ENCODE measurements at places on chromosomes 4 and X.

DNA sequence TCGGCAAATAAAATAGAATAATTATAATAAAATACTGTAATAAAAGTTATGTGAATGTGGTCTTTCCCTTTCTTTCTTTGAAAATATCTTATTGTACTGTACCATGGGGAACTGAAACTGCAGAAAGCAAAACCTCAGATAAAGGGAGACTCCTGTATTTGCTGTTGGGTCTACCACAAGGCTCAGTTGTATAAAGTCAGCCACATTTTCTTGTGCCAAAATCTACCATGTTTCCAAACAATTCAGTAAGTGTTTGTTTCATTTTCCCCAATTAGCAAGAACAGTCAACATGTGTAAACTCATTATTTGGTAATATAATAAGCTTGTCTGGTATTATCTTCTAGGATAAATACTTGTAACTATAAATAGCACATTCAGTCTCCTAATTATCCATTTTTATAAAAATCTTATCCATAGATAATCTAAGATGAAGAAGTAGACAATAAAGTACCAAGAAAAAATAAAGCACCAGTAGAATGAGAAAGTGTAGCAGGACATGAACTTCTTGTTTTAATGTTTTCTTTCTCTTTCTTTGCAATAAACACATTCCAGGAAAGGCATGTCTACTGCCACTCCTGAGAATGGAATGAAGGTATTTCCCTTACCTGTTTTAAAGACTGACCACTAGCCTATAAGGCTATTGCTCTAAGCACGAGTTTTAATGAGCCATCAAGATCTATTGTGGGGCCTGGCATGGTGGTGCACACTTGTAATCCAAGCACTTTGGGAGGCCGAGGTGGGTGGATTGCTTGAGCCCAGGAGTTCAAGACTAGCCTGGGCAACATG, 15.0 kb upstream of the OTUD4 start:
- DNase-seq: no peak

GRCh38 chrX:2226906-2227656, 273.7 kb downstream of the DHRSX start:
- no peak for DNase-seq

- DNase-seq: no peak
Measured at GRCh38 chr4:29289118-29289517, 1431.1 kb upstream of the PCDH7 start.

DNA sequence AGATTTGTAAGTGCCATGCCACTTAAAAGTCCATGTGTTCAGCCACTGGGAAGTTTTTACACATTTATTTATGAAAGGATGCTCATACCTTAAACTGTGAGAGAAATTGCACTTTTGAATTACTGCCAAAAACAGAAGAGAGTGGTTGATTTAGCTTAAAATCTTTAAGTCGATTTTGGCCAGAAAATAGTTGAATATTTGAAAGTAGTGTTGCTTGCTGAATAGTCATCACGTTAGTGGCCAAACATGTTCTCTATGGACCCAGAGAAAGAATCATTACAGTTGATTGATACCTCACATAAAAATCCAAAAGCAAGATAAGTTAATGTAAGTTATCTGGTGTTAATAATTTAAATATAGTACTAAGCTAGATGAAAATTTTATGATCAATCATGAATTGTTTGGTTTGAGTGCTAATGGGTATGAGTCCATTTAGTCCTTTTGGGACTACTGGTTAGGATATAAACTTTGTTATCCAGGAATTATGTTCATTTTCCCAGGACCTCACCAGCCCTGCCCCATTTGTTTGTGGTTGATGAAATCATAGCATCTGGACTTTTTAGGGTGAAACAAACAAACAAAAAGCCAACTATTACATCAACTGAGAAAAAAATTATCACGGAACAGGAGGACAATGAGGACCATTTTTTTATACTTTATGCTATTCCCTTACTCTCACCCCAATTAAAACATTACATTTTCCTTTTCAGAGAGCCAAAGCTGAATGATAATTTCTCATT, 6.3 kb downstream of the GIMD1 start:
- no peak for DNase-seq

DNA sequence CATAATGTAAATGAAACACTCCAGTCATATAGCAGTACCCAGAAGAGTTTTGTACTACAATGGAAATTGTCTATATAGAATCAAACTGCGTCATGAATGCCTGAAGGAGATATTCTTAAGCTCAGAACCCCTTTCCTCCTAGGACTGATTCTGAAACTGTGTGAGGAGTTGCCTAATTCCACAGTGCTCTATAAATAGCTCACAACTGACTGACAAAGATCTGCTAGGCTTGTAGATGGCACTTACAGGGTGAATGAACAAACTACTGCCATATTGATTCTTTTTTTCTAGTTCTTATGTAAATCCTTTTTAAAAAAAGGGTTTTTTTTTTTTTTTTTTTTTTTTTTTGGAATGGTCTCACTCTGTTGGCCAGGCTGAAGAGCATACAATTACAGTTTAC, 30.1 kb upstream of the UGT2B17 start:
- DNase-seq: no peak

GRCh38 chr4:38605181-38605752, 58.7 kb upstream of the KLF3 start:
- no peak for DNase-seq

- DNase-seq: no peak
Measured at GRCh38 chrX:22203186-22203585, 69.5 kb upstream of the CBLL2 start.

DNA sequence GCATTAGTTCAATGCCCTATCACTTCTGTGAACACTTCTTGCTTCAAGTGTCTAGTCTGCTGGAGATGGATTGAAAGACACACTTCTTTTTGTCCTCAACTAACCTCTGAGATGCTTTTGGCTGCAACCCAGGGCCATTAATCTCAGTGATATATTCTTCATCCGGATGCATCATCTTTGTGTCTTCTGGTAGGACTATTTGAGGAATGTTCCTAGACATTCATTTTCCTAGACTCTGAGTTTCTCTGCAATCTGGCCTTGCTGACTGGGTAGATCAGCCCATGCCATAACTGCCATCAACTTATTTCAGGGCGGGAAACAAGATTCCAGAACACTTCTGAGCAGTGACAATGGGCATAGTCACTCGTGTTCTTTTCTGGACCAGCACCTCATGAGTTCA, 329.4 kb downstream of the PDGFC start:
- no peak for DNase-seq

DNA sequence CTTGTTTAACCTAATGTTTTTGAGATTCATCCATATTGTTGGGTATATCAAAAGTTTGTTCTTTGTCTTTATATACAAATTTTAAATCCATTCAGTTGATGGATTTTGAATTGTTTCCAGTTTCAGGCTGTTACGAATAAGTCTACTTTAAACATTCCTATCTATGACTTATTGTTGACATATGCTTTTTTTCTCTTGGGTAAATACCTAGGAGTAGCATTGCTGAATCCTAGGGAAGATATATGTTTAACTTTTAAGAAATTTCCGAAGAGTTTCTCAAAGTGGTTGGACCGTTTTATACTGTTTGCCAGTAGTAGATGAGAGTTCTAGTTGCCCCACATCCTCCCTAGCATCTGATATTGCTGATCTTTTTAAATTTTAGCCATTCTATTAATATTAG, 60.9 kb upstream of the IL13RA1 start:
- no peak for DNase-seq

GRCh38 chr4:189001971-189002450, 862.8 kb downstream of the TRIML1 start:
- DNase-seq: no peak

DNA sequence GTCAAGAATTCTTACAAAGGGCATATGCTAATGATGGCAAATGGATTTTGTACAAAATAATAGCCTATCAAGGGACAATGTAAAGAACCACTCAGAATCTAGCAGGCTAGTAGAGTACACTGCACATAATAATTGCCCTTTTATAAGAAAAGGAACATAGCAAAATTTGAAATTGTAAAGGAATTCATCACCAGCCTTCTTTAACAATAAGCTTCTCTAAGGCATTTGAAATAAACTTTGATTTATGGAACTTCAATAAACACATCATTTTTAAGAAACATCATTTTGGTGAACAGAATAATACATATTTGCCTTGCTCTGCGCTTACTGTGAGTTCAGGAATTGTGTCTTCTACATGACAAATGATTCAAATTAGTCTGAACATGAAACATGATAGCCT, 9.7 kb upstream of the ATP10D start:
- DNase-seq: no peak

GRCh38 chr4:98508829-98509598, 149.4 kb downstream of the TSPAN5 start:
- DNase-seq: no peak

- no peak for DNase-seq
Measured at GRCh38 chr4:94372228-94372978, 29.8 kb upstream of the HPGDS start.

DNA sequence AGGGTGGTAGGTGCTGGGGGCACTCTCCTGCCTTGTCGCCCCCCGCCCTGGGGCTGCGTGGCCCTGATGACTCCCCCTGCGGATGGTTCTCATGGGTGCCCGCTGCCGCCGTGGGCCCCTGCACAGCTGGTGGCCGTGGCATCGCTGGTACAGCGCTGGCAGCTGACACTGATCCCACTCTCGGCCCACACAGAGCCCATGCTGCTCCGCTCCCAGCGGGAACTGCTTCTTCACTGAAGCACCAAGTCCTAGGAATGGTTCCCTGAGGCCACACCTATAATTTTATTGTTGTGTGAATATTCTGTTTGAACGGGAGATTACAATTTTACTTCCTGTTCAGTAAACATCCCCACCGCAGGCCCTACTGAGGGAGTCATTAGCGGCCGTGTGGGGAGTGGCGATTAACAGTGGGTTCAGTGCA, 138.6 kb upstream of the NKX1-1 start:
- no peak for DNase-seq

GRCh38 chr4:152064753-152065152, 303.9 kb upstream of the GATB start:
- no peak for DNase-seq

DNA sequence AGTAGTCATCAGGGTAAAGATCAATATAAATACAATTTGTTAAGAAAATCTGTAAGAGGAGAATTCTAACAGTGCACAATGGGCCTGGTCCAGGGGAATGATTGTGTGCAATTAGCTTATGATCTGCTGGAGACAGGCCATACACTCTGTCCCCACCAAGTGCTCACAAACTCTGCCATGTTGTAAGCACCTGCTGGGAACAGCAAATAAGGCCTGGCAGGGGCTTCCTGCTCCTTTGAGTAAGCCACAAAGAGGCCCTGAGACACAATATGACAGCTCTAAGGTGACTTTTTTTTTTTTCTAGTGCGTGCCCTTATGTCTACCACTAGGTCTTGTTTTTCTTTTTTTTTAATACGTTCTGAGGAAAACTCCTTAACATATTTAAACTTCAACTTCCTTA, 866.3 kb upstream of the PCDH7 start:
- no peak for DNase-seq

DNA sequence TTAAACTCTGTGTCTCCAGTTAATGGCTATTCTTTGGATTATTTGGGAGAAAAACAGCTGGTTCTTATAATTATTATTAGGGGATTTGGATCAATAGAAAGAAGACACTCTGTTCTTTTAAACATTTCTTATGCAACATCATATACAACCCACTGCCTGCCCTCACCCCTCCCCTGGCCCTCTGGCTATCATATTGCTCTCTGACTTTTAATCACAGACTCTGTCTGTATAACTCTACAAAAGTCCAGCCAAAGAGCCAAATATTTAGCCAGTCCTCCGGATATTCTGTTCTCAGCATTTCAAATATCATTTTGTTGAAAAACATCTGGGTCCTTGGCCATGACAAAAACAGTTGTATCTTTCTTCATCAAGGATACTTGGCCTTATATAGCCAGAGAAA, 19.0 kb upstream of the PACRGL start:
- no peak for DNase-seq

DNA sequence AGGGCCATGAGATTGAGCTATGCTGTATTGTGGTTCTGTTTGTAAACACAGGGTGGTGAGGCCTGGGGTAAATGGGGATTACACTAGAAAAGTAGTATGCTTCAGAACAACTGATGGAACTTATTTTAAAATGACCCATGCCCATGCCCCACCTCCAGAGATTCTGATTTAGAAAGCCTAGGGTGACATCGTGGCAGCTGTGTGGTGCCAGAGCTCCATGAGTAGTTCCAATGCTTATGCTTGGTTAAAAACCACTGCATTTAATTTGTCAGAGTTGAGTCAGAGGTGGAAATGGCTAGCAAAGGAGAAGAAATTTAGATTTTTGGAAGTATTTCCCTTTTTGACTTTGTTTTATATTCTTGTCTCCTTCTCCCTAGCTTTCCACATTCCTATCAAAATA, 63.4 kb upstream of the PDE5A start:
- DNase-seq: no peak

DNA sequence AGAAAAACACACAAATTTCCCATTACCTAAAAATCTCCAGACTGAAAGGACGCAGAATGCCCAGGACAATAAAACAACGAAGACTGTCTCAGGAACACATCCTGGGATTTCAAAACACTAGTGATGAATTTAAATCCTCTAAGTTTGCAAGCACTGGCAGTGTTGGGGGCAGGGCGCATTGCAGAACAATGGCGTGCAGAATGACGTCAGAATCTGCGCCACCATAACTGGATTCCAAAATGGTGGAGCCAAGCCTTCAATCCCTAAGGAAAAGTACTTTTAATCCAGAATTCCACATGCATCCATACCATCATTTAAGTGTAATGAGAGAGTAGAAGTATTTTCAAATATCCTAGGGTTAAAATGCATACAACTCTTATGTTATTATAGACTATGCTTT, 679.1 kb downstream of the TRIML1 start:
- no peak for DNase-seq

DNA sequence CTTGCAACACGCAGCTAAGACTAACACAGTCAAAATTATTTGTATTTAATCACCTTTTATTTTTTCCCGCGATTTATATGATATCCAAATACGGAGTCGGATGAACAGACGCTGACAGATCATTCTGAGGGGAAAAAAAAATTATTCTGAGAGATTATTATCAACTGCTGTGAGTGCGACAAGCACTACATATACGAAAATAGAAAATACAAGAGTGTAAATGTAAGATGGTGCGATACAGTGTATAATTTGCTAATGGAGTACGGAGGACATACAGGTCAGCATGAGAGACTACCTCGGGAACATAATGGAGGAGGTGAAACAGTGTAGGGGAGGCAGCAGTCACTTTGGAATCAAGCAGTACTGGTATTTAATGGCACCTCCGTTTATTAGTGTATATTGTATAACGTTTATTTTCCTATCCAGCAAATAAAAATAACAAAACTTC, 2.8 kb upstream of the LIN54 start:
- no peak for DNase-seq

DNA sequence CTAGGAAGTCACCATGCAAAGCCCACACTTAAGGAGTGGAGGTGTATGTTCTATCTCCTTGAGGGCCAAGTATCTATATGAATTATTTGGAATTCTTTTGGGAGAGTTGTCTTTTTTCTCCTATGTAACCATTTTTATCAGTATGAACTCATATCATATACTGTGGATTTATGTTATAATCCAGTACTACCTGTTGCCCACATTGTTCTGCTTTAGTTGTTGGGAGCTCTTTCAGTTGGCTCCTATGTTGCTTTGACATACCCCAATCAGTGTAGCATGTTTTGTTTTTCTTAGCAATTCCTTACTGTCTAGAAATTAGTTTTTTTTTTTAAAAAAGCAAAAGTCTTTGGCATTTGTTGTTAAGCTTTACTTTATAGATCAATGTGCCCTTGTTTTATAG, 13.0 kb downstream of the UCHL1 start:
- no peak for DNase-seq

GRCh38 chrX:93461060-93461459, 212.3 kb downstream of the NAP1L3 start:
- DNase-seq: no peak

GRCh38 chr4:94848326-94848725, 90.6 kb downstream of the BMPR1B start:
- no peak for DNase-seq
